Islet precursor cell (in vitro differentiated cells): ENCODE measurements at places on chromosomes 3 and 15.

DNA sequence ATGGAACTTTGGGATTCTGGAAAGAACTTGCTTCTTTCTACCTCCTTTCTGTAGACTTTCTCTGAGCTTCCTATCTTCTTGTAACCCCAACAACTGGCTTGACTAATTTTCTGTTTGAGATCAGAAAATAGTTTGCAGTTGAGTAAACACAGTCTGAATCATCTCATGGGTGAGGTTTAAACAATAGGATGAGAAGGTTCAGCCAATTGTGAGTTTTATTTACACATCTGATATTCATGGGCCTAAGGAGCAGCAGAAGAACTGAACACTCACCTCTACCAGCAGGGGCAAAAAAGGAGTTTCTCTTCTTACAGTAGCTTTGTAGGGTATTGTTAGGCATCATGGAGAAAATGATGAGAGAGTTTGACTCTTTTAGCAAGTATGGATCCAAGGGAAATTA, 54.2 kb downstream of the DTWD1 start:
- DNase-seq, result no peak

GRCh38 chr3:165206454-165207266, 10.5 kb upstream of the SLITRK3 start:
- DNase-seq, result peak; percentile 88

DNA sequence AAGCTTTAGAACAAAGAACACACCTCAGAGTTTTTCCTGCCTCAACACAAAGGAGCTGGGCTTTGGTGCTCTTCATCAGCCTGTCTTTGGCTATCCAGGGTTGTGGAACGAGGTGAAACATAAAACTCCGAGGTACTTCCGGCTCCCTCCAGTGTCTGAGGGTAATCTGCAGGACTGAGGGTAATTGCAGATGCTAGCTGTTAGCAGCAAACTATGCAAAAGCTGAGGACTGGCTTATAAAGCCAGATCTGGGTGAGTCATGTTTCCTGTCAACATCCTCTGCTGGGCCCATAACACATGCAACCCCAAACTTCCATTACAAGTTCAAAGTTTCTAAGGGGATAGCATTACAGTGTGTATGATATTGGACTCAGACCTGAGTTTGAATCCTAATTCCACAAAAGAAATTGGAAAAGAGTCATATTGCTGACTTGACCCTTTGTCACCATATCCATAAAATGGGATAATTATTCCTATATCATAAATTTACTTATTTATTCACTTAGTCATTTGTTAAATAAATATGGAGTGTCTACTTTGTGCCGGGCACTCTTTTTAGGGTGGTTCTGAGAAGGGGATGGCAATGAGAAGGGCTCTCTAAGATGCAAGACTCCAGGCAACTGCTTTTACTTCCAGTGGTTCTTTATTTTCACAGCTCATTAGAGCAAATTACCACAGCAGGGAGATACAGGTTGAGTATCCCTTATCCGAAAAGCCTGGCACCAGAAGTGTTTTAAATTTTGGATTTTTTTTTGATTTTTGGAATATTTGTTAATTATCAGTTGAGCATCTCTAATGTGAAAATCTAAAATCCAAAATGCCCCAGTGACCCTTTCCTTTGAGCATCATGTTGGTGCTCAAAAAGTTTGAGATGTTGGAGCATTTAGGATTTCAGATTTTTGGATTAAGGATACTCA, 9.5 kb upstream of the TRIM69 start:
- peak; percentile 85 for DNase-seq

DNA sequence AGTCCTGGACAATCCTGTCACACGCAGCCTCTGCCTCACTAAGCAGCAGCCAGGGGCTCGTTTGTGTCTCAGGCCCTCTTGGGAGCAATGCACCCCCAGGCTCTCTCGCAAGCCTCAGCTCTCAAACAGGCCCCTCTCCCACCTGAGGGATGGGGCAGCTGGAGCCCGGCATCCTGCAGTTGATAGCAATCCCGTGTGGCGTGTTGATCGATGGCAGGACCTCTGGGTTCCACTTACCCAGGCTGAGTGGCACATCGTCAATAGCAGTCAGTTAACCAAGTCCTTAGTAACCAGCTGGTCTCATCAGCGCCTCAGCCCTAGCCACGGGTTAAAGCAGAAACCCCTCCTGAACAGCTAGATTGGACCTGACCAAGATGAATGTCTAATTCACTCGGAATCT, 36.5 kb upstream of the PLXNA1 start:
- no peak for DNase-seq

DNA sequence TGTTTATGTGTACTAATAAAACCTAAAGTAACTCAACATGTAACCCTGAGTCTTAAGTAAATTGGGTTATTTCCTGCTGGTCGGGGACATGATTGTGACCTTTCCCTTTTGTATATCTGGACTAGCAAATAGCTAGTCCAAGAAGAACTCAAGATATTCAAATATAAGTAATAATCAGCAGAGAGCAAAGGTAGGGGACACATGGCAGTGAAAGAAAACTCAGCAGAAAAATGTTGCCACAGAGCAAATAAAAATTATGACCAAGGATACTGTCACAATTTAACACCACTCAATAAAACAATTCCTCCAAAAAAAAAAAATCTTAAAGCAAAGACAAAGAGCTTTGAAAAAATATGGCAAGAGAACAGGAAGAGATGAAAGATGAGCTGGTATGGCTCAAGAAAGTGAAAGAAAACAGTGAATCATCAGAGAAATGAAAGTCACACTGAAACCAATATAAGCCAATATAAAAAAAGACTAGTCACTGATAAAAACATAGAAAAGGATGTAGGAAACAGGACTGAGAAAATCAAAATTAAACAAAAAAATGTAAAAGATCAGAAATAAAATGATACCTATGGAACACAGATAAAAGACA, 43.4 kb downstream of the HLTF start:
- DNase-seq, result no peak

DNA sequence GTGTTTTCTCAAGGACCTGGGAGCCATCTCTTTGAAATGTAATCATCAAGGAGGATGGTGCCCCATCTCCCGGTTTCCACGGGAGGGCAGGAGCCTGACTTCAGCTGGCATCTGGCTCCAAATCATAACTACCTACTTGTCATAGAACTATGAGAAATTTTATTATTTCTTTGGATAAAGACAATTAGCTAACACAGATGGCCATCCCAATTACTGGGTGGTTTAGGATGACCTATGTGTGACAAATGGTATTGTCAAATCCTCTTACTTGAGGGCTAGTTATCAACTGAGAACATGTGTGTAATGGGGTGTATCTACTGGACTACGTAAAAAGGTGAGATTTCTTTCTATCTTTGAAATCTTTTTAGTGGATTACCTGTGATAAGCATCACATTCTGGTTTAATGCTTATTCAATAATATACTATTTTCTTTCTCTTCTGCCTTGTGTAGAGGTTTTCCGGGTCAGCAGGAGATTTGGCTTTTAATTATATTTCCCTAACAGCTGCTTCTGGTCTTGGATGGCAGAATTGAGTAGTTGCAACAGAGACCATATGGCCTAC, 15.3 kb upstream of the PARP14 start:
- no peak for DNase-seq

- DNase-seq, result no peak
Measured at GRCh38 chr15:33440900-33441299, 130.1 kb downstream of the RYR3 start.
